ENCODE measurements at places on chromosomes 6 and 20. TPM values are rescaled to one million over a fixed set of nuclear protein-coding genes. Genes with fewer than 3 reads are reported as not detected.

- no peak for DNase-seq
These were observed 11.0 kb upstream of the FOXO3 start for GRCh38 chr6:108549741-108550140.

GRCh38 chr6:148611213-148611612 lies 135.6 kb upstream of the UST start:
- DNase-seq, result no peak

DNA sequence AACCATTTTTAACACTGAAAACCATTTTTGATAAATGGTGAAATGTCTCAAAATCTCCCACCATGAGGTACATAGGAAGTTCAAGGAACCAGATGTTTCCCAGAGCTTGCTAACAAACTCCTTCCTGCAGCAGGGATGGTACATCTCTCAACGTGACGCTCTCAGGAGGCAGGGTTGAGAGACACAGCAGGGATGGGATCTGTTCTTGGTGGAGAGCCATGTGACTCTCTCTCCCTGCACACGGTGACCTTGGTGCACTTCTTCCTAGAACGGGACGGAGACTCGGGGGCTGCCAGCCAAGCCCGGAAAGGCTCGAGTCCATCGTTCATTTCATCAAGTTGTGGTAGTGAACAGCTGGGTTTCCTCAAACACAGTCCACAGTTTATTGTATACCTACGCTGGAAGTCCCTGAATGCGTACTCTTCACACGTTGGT lies 94.2 kb downstream of the FAM50B start:
- no peak for DNase-seq

- DNase-seq, result no peak
These were observed 877.8 kb downstream of the EPHA7 start for GRCh38 chr6:92541448-92542060.

GRCh38 chr6:74768120-74768519 lies 437.7 kb downstream of the COL12A1 start:
- DNase-seq, result no peak

DNA sequence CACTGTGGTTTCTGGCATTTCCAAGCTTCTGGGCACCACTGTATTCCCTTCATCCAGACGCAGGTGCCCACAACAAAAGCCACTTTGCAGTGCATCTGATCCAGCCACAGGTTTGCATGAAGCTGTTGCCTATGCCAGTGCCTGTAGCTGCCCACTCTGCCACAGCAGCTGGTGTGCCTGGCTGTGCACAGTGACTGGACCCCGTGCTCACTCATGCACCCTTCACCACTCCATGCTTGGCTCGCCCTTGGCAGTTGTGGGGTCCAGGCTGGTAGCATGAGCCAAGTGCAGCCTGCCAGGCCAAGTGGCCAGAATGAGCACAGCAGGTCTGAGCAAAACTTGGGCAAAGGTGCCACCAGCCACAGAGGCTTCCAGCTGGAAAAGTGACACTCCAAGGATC lies 42.7 kb downstream of the SEL1L2 start:
- no peak for DNase-seq

DNA sequence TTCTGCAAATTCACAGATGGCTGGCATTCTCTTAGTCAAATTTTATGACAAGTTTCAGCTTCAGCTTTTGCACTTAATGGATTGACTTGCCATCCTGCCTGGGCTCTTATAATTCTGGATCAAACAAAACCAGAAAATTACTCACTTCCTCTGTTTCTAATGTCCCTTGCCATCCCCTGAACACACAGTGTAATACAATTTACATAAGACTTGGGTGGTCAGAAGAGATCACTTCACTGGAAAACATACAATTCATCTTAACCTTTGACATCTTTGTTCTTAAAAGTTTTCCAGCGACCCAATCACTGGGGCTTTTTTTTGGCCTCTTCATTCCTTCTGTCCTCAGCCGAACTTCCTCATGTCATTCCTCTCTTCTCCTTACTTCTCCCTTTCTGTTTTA lies 199.0 kb downstream of the ARHGAP18 start:
- DNase-seq, result no peak

DNA sequence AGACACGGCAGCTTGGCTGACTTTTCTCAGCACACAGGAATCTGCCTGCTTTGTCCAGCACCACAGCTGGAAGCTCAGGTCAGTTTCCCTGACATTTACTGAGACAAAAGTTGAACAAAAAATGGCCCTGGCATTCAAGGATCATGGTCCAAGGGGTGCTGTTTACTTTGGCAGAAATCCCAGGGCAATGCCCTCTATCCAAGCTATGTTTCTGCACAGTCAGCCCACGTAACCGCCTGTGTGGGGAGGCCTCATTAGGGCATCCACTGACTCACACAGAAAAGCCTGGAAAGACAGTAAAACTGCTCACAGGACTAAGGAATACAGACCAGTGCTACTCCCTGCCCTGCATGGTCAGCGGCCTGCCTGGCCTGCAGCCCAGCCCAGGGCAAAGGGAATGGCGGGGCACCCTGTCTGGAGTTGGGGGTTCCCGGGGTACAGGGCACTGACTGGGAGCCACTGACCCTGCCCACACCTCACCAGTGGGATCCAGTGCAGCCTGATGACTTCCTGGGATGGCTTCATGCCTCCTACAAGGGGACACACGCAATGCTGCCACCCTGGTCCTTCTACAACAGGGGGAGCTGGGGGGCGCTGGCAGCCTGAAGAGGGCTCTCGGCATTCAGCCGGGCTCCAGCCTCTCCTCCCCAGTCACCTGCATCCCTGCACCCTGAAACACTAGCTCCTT lies 77.1 kb downstream of the NINL start:
- no peak for DNase-seq

GRCh38 chr6:42148058-42148457 lies 5.6 kb upstream of the C6orf132 start:
- no peak for DNase-seq

- DNase-seq, result no peak
These were observed 91.6 kb upstream of the TAB2 start for GRCh38 chr6:149225946-149226345.

DNA sequence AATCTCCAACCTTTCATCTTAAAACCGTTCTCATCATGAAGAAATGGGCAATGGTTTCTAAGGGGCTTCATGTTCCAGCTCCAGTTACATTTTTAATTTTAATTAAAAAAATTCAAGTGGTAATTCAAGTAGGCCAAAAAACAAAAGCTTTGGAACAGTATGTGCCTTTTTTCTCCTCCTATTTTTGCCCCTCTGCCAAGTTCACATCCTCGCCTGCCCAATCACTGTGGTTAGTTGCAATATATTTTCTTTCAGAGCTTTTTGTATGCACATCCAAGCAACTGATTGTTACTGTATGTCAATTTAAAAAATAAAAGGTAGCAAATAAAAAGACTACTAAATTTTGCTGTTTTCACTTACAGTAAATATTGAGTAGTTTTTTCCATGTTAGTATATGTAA lies 99.8 kb upstream of the B3GAT2 start:
- no peak for DNase-seq

DNA sequence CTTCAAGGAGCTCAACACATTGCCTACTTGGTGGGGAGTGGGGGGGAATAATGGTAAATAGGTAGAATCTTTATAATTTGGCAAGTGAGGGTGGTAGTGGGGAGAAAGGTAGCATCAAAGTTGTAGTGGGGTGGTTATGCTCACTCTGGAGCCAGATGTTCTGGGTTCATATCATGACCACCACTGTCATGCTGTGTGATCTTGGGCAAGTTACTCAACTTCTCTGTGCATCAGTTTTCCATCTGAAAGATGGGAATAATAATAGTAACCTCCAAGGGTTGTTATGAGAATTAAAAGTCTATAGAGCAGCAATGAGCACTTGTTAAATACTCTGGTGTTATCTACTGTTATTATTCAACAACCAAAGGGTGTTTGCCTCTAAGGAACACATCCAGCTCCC lies 22.0 kb upstream of the PREX1 start:
- no peak for DNase-seq

- no peak for DNase-seq
These were observed 28.1 kb downstream of the ACTR5 start for GRCh38 chr20:38776363-38776762.

DNA sequence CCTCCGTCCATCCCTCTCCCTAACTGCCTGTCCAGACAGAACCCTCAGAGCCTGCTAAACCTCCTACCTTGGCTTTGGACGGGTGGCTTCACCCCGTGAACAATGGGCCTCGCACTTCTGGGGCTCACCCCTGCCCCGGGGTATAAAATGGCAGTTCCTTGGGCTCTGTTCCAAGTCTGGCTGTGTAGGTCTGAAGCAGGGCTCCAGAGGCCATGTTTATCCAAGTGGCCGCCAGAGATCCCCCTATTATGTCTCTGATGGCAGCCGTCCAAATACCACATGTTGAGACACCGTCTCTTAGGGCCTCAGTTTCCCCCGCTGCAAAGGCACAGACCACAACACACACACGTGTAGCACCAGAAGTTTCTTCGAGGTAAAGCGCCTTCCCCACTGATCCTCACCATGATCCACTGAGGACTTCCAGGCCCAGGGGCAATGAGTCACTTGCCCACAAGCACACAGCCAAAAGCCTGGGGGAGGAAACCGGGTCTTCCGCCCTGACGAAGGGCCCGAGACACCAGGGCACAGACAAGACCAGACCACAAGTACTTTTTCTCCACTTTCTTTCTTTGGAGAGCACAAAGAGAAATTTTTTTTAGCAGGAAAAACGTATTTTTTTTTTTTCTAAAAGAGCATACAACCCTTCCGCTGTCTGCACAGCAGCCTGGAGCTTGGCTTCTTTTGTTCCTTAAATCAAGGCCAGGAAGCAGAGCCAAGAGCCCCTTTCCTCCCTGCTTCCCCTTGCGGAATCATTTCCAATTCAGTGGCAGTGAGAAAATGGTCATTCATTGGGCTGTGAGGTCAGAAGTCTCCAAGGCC lies 11.8 kb downstream of the CPNE5 start:
- DNase-seq, result peak; percentile 52

- peak; percentile 92 for DNase-seq
These were observed 73.9 kb downstream of the OR2B2 start for GRCh38 chr6:27838058-27838944.

DNA sequence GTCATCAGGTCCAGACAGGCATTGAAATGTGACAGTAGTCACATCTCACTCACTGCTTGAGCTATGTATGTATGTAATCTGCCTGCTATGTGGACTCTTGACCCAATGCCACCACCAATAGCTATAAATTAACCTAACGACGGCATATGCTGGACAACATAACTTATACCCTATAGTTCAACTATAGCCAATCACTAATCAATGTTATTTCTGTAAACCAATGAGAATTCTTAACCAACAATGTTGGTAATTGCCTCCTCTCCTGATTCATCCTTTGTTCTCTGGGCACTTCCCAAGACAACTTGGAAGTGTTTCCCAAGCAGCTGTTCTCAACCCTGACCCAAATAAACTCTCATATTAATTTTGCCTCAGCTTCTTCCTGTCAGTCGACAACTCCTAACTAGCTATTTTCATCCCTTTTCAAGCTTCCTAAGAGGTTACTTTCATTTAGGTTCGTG lies 24.1 kb upstream of the SERPINB1 start:
- DNase-seq, result no peak

DNA sequence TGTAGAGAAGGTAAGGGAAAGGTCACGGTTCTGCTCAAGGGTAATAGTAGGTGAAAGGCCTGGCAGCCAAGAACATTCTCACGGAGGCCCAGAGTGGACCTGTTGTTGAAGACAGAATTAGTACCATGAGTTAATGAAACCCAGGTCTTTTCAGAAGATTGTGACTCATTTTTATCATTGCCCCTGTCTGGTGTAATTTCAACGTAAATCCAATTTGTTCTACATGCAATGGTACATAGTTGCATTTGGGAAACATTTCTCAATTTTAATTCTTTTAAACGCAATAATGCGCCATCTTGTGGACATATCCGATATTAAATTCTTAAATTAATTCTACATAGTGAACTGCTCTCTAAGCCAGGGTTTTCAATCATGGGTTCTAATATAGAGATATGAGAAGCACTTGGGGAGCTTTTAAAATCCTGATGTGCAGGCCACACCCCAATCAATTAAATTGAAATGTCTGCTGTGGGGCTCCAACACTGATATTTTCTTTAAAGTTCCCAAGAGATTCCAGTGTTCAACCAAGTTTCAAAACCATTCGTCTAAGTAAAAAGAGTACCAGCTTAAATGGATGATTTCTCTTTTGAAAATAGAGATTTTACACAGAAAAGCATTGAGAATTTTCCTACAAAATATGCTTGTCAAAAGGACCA lies 257.4 kb downstream of the PLCB1 start:
- no peak for DNase-seq

- DNase-seq, result no peak
These were observed 306.2 kb downstream of the SOX4 start for GRCh38 chr6:21899708-21900107.

DNA sequence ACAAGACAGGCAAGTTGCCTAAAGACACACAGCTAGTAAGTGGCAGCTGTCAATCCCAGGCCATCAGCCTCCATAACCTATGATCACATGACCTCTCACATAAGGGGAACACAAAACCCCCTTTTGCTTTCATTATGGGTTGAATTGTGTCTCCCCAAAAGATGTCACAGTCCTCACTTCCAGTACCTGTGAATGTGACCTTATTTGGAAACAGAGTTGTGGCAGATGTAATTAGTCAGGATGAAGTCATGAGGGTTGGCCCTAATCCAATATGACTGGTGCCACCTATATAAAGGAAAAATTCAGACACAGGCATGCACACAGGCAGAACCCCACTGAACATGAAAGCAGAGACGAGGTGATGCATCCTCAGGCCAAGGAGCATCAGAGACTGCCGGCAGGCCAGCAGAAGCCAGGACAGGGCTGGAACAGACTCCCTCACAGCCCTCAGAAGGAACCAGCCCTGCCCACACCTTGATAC lies 33.6 kb downstream of the GFOD1 start:
- DNase-seq, result no peak

GRCh38 chr6:133055441-133055966 lies 185.7 kb upstream of the EYA4 start:
- no peak for DNase-seq

- peak; percentile 29 for DNase-seq
These were observed 19.6 kb downstream of the RTN4IP1 start for GRCh38 chr6:106609699-106610098.

GPX5 gene
- total RNA-seq, result not detected

PGC gene
- total RNA-seq, result not detected

SPATA2 gene
- total RNA-seq, result 7.7 TPM

TOX2 gene
- total RNA-seq, result 0.31 TPM

ALDH8A1 gene
- 0.45 TPM for total RNA-seq

CCN5 gene
- total RNA-seq, result not detected

ZNF334 gene
- 1.3 TPM for total RNA-seq

RBM24 gene
- not detected for total RNA-seq

FOXS1 gene
- not detected for total RNA-seq

EFCAB8 gene
- 1.5 TPM for total RNA-seq

MACROD2 gene
- 0.08 TPM for total RNA-seq

DCBLD1 gene
- total RNA-seq, result 2.5 TPM
